ENCODE measurements at places on chromosomes 13 and 19.

- no peak for DNase-seq
- H3K27ac ChIP-seq: no peak overlapping the region
- no peaks in the 10 kb centered on the region for H3K27me3 ChIP-seq
- H3K36me3 ChIP-seq: no peaks in the 10 kb centered on the region
- no peak overlapping the region for H3K4me3 ChIP-seq
Observed at GRCh38 chr13:22276616-22277015, 605.7 kb downstream of the FGF9 start.

GRCh38 chr13:97397267-97397666 lies 36.7 kb upstream of the RAP2A start:
- DNase-seq: no peak
- H3K4me1 ChIP-seq: no peaks in the 10 kb centered on the region
- no peak overlapping the region for H3K27ac ChIP-seq
- no peaks in the 10 kb centered on the region for H3K27me3 ChIP-seq
- H3K4me3 ChIP-seq: no peak overlapping the region

- no peaks in the 10 kb centered on the region for H3K36me3 ChIP-seq
- H3K4me1 ChIP-seq: no peaks in the 10 kb centered on the region
Observed at GRCh38 chr19:39926170-39926760, 8.2 kb downstream of the FCGBP start.

DNA sequence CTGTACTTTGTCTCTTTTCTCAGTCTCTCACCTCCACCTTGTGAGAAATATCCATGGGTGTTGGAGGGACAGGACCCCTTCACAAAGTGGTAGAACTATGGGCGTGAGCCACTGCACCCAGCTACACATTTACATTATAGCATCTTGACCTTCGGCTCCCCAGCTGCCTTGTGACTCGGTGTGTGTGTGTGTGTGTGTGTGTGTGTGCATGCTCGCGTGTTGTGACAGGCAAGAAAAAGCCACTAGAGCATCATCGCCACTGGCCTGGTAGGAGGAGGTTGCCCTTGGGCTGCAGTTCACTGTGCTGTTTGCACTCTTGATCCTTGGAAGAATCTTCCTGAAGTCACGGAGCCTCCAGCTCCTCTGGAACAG lies 13.7 kb upstream of the ZNF888 start:
- H3K4me1 ChIP-seq: peaks cover 33% of the 10 kb centered on the region
- H3K27ac ChIP-seq: no peak overlapping the region
- H3K27me3 ChIP-seq: no peaks in the 10 kb centered on the region
- no peaks in the 10 kb centered on the region for H3K36me3 ChIP-seq

DNA sequence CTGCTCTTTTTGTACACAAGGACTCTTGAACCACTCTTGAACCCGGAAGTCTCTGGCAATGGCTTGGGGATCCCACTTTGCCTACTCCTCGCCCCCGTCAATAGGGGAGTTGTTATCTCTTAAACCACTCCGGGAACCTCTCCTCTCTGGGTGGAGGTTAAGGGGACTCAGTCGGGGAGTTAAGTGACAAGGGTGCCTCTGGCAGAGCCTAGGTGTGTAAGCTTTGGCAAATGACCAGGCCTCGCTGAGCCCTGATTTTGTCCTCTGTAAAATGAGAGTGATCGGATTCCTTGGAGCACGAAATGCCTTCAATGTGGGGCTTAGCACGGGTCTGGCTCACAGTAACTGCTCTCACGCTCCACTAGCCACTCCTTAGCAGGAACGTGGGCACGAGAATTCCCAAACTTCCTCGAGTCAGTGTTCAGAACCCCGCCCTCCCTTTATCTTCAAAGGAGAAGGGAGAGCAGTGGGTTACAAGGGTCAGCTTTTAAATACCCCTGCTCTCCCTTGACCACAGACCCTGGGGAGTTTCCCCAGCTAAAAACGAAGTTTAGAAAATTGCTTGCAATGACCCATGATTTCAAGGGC lies 193.3 kb downstream of the KATNAL1 start:
- no peaks in the 10 kb centered on the region for H3K4me1 ChIP-seq
- H3K27ac ChIP-seq: peak overlapping the region; percentile 57
- H3K27me3 ChIP-seq: peaks cover 3% of the 10 kb centered on the region
- no peaks in the 10 kb centered on the region for H3K36me3 ChIP-seq
- H3K4me3 ChIP-seq: peak overlapping the region; percentile 63
- no peak for DNase-seq

- H3K27me3 ChIP-seq: no peaks in the 10 kb centered on the region
- H3K27ac ChIP-seq: peak overlapping the region; percentile 90
- H3K36me3 ChIP-seq: no peaks in the 10 kb centered on the region
- H3K4me3 ChIP-seq: peak overlapping the region; percentile 22
Observed at GRCh38 chr19:4391306-4391693, 9.0 kb downstream of the SH3GL1 start.

DNA sequence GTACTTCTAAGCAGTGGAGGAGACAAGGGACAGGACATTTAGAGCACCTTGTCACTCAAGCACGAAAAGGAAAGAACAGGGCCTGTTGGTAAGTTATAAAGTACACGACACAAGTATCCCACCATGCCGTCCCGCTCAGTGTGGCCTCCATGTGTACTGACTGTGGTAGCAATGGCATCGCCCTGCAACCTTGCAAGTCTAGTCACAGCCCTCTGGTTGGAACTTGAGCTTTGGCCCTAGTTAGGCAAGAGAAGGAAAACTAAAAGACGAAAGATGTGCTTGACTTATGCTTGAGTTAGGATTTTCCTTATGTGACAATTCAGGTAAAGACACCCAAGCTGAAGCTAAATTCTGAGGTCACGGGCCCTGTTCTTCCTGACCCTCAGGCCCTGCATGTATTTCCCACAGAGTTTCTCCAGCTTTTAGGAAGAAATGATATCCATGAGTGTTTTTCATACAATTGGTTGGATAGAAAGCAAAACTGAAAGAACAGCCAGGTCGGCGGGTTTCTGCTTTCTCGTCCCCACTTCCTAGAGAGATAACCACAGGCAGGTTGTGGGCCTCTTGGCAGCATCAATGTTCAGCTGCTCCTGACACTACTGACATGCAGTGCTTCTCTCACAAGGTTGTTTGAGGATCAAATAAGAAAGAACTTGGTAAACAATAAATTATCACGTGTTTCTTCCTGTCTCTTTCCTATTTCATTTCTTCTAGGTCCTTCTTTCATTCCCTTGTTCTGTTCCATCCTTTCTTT lies 216.2 kb downstream of the IRS2 start:
- no peaks in the 10 kb centered on the region for H3K4me1 ChIP-seq
- H3K27ac ChIP-seq: no peak overlapping the region
- no peaks in the 10 kb centered on the region for H3K36me3 ChIP-seq
- no peaks in the 10 kb centered on the region for H3K27me3 ChIP-seq

GRCh38 chr19:10339380-10339960 lies at the start of gene ICAM3:
ICAM3 (minus strand) TSS chr19:10339624; CDS start chr19:10339614, 10 bp downstream.
- H3K4me1 ChIP-seq: no peaks in the 10 kb centered on the region
- DNase-seq: no peak
- peak within 1 kb of the TSS; percentile 33 for H3K4me3 ChIP-seq
- no peak within 1 kb of the TSS for H3K27ac ChIP-seq

DNA sequence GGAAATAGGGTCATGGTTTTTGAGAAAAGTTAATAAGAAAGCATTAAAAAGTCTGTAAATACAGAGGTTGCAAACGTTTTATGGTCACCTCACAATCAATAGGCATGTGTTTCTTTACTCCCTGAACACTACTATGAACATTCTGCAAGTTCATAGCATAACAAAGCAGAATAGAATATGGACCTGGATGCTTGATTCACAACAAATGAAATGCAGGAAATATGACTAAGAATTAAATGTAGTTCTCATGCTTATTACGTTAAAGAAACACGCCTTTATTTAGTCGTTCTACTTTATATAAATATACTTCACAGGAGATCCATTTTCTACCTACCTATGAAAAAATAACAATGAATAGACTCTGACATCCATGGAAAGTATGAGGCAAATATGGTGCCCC lies 344.0 kb downstream of the KCTD12 start:
- no peaks in the 10 kb centered on the region for H3K36me3 ChIP-seq
- no peaks in the 10 kb centered on the region for H3K4me1 ChIP-seq
- H3K27me3 ChIP-seq: no peaks in the 10 kb centered on the region
- no peak overlapping the region for H3K4me3 ChIP-seq
- DNase-seq: no peak

- no peak overlapping the region for H3K4me3 ChIP-seq
- H3K27ac ChIP-seq: no peak overlapping the region
- no peak for DNase-seq
- H3K36me3 ChIP-seq: no peaks in the 10 kb centered on the region
Observed at GRCh38 chr19:28933039-28933438, 279.9 kb downstream of the UQCRFS1 start.

GRCh38 chr19:34960103-34960805 lies 3.8 kb downstream of the ZNF792 start:
- peaks cover 27% of the 10 kb centered on the region for H3K36me3 ChIP-seq
- H3K4me1 ChIP-seq: no peaks in the 10 kb centered on the region

GRCh38 chr13:59203855-59204254 lies 959.9 kb downstream of the DIAPH3 start:
- no peaks in the 10 kb centered on the region for H3K36me3 ChIP-seq
- H3K27ac ChIP-seq: no peak overlapping the region
- no peaks in the 10 kb centered on the region for H3K27me3 ChIP-seq
- H3K4me1 ChIP-seq: no peaks in the 10 kb centered on the region
- H3K4me3 ChIP-seq: no peak overlapping the region

GRCh38 chr13:99370481-99371275 lies 63.5 kb upstream of the GPR183 start:
- no peak overlapping the region for H3K27ac ChIP-seq
- no peak for DNase-seq
- no peaks in the 10 kb centered on the region for H3K4me1 ChIP-seq
- H3K27me3 ChIP-seq: no peaks in the 10 kb centered on the region
- no peak overlapping the region for H3K4me3 ChIP-seq
- no peaks in the 10 kb centered on the region for H3K36me3 ChIP-seq

- no peak overlapping the region for H3K27ac ChIP-seq
- no peak for DNase-seq
- H3K4me3 ChIP-seq: no peak overlapping the region
- peaks cover 41% of the 10 kb centered on the region for H3K36me3 ChIP-seq
Observed at GRCh38 chr19:4112367-4112766, 11.6 kb downstream of the MAP2K2 start.

DNA sequence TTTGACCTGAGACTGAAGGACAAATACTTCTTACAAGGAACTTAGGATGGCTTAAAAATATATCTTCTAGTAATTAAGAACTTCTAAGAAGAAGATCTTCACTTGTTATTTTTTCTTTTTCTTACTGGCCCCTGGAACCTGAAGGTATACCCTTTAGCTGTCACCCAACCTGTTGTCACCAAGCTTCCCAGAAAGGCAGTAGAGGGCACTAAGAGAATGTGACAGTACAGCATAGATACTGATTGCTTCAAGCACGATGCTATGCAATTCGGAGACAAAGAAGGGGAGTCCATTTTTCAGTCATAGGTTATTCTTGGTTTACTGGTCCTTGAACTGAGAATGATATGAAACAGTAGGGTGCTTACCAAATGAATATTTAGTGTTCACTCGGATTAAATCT lies 208.3 kb upstream of the PCDH9 start:
- no peak overlapping the region for H3K27ac ChIP-seq
- H3K4me3 ChIP-seq: no peak overlapping the region
- DNase-seq: no peak
- no peaks in the 10 kb centered on the region for H3K36me3 ChIP-seq

GRCh38 chr13:21446656-21447055 lies 12.4 kb downstream of the ZDHHC20 start:
- no peak overlapping the region for H3K4me3 ChIP-seq
- no peaks in the 10 kb centered on the region for H3K27me3 ChIP-seq
- H3K36me3 ChIP-seq: no peaks in the 10 kb centered on the region
- H3K4me1 ChIP-seq: no peaks in the 10 kb centered on the region
- H3K27ac ChIP-seq: no peak overlapping the region

- no peaks in the 10 kb centered on the region for H3K27me3 ChIP-seq
- H3K4me1 ChIP-seq: no peaks in the 10 kb centered on the region
- no peak overlapping the region for H3K4me3 ChIP-seq
- DNase-seq: no peak
Observed at GRCh38 chr19:9986787-9987281, 23.5 kb downstream of the COL5A3 start.

DNA sequence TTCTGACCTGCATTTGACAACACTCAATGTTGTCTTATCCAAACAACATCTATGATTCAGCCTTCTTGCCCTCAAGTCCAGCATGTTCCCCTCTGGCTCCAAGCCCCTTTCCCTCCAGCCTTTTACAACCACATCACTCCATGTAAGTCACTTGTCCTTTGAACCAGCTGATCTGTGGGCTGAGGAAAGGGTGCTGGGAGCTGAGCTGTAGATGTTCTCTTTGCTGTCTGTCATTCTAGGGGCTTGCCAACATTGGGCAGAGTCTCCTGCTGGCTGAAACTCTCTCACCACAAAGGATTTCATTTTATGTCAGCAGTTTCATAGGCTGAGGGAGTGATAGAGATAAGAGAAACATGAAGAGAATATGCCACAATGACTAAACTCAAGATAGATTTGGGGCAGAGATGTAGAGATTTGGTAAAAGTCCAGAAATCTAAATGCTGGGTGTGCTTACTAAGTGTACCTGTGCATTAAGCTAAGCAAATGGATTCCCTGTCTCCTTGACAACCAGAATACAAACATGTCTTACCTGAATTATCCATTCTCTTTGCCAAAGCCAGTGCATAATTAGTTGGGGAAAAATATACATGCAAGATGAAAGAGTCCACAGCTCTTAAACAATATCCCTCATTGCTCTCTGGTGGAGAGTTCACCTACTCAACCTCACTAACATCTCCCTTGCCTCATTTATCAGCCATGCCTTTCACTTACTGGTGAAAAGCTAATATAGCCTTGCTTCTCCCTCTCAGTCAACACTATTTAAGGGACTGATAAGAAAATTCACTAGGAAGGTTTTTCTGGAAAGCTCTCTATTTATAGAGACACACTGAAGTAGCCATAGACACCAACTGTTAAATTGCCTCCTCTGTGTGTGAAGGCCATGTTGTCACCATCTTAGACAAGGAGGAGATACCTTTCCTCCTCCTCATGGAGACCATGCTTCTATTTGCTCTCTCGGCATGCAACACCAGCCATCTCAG lies 175.5 kb upstream of the SERP2 start:
- no peaks in the 10 kb centered on the region for H3K36me3 ChIP-seq
- peak overlapping the region; percentile 66 for H3K27ac ChIP-seq
- peaks cover 36% of the 10 kb centered on the region for H3K4me1 ChIP-seq
- no peak for DNase-seq
- H3K27me3 ChIP-seq: no peaks in the 10 kb centered on the region

DNA sequence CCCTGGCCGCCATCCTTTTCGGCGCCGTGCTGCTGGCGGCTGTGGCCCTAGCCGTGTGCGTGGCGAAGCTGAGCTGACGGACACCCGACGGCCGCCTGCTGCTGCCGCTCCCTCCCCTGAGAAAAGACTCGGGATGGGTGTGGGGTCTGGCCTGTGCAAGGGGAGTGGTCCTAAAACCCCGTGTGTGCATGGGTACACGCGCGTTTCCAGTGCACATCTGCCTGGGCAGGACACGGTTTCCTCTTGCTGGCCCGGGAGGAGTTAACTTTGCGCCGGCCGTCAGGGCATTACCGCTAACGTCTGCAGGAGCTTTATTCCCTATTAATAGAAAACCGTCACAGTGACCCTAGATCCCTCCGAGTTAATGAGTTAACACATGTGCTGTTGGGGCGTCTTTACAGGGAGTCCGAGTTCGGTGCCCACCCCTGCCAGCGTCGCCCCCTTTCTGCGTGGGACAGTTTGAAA lies 1.3 kb downstream of the RGS9BP start:
- DNase-seq: no peak
- H3K27me3 ChIP-seq: peaks cover 22% of the 10 kb centered on the region
- H3K4me3 ChIP-seq: peak overlapping the region; percentile 69
- no peak overlapping the region for H3K27ac ChIP-seq
- H3K4me1 ChIP-seq: peaks cover 54% of the 10 kb centered on the region
